ENCODE measurements at places on chromosomes 3 and 15. TPM values are rescaled to one million over a fixed set of nuclear protein-coding genes. Genes with fewer than 3 reads are reported as not detected.

DNA sequence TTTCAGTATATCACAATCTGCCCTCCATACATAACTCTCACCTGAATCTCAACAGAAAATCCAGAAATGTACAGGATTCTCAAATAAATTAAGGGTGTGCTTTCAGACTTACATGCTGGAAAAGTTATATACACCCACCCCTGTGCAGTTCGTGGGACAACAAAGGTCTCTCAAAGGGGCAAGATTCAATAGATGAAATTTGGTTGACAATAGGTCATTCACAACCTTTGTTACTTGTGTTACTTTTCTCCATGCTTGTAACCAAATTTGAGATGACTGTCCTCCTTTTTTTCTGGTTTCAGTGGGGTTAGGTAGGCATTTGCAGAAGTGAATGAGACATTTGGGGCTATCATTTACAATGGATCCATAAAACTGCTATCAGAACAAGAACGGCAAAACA lies 72.7 kb downstream of the SETMAR start:
- H3K27ac ChIP-seq: no peak overlapping the region
- H3K27me3 ChIP-seq: no peaks in the 10 kb centered on the region
- H3K4me3 ChIP-seq: no peak overlapping the region
- DNase-seq: no peak
- H3K4me1 ChIP-seq: no peaks in the 10 kb centered on the region

DNA sequence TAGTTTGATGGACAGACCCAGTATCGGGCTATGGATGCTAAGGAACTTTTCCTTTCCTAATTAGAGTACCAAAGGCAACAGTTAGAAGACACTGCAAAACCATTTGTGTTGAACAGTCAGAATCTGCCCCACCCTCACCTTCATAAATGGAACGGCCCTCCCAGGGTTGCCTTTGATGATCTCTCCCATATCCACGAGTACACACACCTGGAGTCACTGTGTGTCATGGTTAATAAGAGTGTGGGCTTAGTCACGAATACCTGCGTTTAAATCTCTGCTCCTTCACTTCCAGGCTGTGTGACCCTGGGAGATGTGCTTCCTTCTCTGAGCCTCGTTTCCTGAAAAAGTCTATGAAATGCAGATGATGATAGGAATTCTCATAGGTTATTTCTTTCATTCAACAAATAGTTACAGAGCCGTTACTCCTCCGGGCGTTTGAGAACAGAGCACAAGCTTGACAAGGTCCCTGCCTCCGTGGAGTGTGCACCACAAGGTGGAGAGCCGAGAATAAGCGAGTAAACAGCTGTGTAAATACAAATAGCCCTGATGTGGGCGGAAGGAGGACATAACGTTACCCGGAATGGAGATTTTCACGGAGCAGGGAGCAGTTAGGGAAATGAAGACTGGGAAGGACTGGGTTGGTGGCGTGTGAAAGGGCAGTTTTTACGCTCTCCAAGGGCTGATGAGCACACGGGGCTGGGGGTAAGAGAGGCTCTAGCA lies 6.7 kb downstream of the SLC51A start:
- H3K27me3 ChIP-seq: no peaks in the 10 kb centered on the region
- H3K4me1 ChIP-seq: peaks cover 23% of the 10 kb centered on the region
- DNase-seq: peak; percentile 68
- H3K27ac ChIP-seq: no peak overlapping the region
- H3K4me3 ChIP-seq: no peak overlapping the region
- H3K36me3 ChIP-seq: no peaks in the 10 kb centered on the region

The ESYT3 gene
- 1.6 TPM for total RNA-seq

The CCR3 gene
- total RNA-seq: not detected

GRCh38 chr3:169556349-169556870 lies 107.1 kb downstream of the MECOM start:
- H3K4me3 ChIP-seq: no peak overlapping the region
- H3K36me3 ChIP-seq: no peaks in the 10 kb centered on the region
- H3K27ac ChIP-seq: no peak overlapping the region
- H3K27me3 ChIP-seq: no peaks in the 10 kb centered on the region

GRCh38 chr3:104785947-104786346 lies 580.8 kb upstream of the ALCAM start:
- no peaks in the 10 kb centered on the region for H3K27me3 ChIP-seq
- H3K27ac ChIP-seq: no peak overlapping the region
- DNase-seq: no peak
- H3K4me1 ChIP-seq: no peaks in the 10 kb centered on the region

DNA sequence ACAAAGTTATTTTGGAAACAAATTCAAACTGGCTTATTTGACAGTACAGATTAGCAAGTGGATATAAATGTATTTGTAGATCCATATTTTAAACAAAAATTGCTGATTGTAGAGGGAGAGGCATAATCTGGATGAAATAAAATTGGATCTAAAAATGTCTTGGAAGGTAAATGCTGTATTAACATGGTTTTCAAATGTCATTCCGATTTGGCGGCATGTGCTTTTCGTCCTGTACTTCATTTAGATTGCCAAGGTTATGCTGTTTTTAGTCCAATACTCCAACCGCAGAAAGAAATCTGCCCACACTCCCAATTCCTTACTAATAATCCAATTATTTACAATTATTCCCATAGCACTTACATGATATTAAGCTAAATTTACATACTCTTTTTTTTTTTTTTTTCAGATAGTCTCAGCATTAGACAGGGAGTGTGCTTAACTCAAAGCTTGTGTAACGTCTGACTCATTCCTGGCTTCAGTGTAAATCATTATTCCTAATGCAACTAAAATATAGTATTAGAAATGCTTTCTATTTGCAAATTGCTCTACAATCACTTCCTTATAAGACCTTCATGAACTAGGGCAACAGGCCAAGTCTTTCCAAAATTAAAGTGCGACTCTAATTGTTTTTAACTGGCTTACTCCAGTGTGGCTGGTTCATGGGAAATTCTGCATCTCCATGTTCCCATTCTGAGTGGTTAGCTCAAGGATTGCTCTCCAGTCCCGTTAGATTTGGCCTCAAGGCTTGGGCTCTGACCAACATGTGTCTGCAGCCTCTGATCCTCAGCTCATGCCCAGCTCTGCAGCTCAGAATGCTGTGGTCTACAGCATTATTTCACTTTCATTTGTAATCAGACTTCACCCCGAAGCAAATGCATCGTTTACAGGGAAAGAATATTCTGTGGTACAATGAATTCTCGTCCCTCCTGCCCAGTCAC lies 103.9 kb downstream of the FBN1 start:
- no peak overlapping the region for H3K27ac ChIP-seq
- DNase-seq: peak; percentile 32
- no peaks in the 10 kb centered on the region for H3K27me3 ChIP-seq

DNA sequence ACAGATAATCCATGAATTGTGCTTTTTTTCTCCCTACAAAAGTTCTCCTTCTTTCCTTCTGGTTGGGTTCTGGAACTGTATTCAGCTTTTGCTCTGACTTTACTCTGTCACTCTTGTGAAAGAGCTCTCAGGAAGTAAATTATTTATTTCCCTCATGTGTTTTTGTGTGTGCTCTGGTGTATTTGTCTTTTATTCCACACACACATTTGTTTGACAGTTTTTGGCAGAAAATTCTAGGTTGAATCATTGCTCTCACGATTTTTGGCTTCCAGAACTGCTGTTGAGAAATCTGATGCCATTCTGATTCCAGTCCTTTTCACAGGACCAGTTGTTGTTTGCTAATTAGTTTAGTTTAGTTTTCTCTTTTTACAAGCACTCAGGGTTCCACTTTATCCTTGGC lies 172.8 kb downstream of the PLCH1 start:
- H3K36me3 ChIP-seq: no peaks in the 10 kb centered on the region
- H3K27ac ChIP-seq: no peak overlapping the region
- H3K4me1 ChIP-seq: no peaks in the 10 kb centered on the region
- no peak overlapping the region for H3K4me3 ChIP-seq
- H3K27me3 ChIP-seq: no peaks in the 10 kb centered on the region

DNA sequence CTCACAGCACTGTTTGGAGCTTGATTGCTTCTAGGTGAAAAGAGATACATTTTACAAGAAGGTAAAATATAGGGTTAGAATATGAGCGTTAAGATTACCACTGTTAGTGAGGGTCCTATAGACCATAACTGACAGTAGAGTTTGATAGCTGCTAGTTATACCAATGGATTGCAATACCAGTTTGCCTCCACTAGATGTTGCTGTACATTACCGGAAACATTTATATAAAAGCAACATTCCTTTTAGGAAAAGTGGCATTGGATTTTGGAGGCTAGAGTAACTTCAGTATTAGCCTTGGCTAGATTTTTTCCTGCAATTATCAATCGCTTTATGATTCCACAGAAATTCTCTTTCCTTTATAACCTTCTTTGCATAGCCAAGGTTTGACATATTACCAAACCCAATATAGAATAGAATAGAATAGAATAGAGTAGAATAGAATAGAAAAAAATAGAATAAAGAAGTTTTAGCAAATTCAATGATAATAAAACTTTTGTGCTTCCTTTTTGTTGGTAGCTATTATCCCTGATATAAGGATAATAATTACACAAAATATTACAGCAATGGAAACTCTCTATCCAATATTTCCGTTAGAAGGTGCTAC lies 1093.6 kb upstream of the ALCAM start:
- peaks cover 15% of the 10 kb centered on the region for H3K36me3 ChIP-seq
- no peak overlapping the region for H3K4me3 ChIP-seq

The CATSPER2 gene
- 4.0 TPM for total RNA-seq

The EFCC1 gene
- not detected for total RNA-seq

GRCh38 chr3:168095611-168096209 lies at the start of gene GOLIM4:
GOLIM4 (minus strand) TSS chr3:168095924; CDS start chr3:168095285, 639 bp downstream.
- peak within 1 kb of the TSS; percentile 89 for H3K4me3 ChIP-seq
- peak; percentile 97 for DNase-seq
- peak within 1 kb of the TSS; percentile 82 for H3K27ac ChIP-seq
- no peaks in the 10 kb centered on the region for H3K27me3 ChIP-seq
- H3K4me1 ChIP-seq: peaks cover 35% of the 10 kb centered on the region
- H3K36me3 ChIP-seq: no peaks in the 10 kb centered on the region

The GAP43 gene
- total RNA-seq: not detected

- H3K27ac ChIP-seq: no peak overlapping the region
- no peaks in the 10 kb centered on the region for H3K27me3 ChIP-seq
- no peaks in the 10 kb centered on the region for H3K4me1 ChIP-seq
- DNase-seq: no peak
- H3K4me3 ChIP-seq: no peak overlapping the region
- H3K36me3 ChIP-seq: no peaks in the 10 kb centered on the region
Observed at GRCh38 chr3:126498929-126499328, 18.6 kb downstream of the UROC1 start.

The TMEM44 gene
- 16.6 TPM for total RNA-seq

- H3K27ac ChIP-seq: no peak overlapping the region
- no peak overlapping the region for H3K4me3 ChIP-seq
- H3K36me3 ChIP-seq: no peaks in the 10 kb centered on the region
Observed at GRCh38 chr3:160163229-160163878, 61.9 kb upstream of the C3orf80 start.

GRCh38 chr3:51384055-51384725 lies 901 bp upstream of the MANF start:
- H3K36me3 ChIP-seq: peaks cover 23% of the 10 kb centered on the region
- DNase-seq: peak; percentile 22
- peaks cover 36% of the 10 kb centered on the region for H3K4me1 ChIP-seq
- no peaks in the 10 kb centered on the region for H3K27me3 ChIP-seq
- peak overlapping the region; percentile 79 for H3K27ac ChIP-seq

GRCh38 chr15:52709187-52709981 lies 30.2 kb upstream of the ATOSA start:
- no peak overlapping the region for H3K4me3 ChIP-seq
- H3K27ac ChIP-seq: no peak overlapping the region
- H3K36me3 ChIP-seq: no peaks in the 10 kb centered on the region
- H3K27me3 ChIP-seq: no peaks in the 10 kb centered on the region

- H3K4me1 ChIP-seq: peaks cover 23% of the 10 kb centered on the region
- H3K36me3 ChIP-seq: no peaks in the 10 kb centered on the region
- H3K27me3 ChIP-seq: no peaks in the 10 kb centered on the region
- peak overlapping the region; percentile 40 for H3K4me3 ChIP-seq
Observed at GRCh38 chr15:84992157-84992944, 10.7 kb downstream of the PDE8A start.

- H3K4me3 ChIP-seq: no peak overlapping the region
- peaks cover 4% of the 10 kb centered on the region for H3K36me3 ChIP-seq
- no peak overlapping the region for H3K27ac ChIP-seq
Observed at GRCh38 chr3:48835650-48836366, 11.9 kb downstream of the PRKAR2A start.

The GP9 gene
- total RNA-seq: not detected

- no peaks in the 10 kb centered on the region for H3K4me1 ChIP-seq
- no peak overlapping the region for H3K27ac ChIP-seq
- H3K4me3 ChIP-seq: no peak overlapping the region
- no peaks in the 10 kb centered on the region for H3K27me3 ChIP-seq
Observed at GRCh38 chr3:128572644-128573105, 77.9 kb downstream of the RPN1 start.

The CPA3 gene
- not detected for total RNA-seq

The HEXA gene
- total RNA-seq: not detected

DNA sequence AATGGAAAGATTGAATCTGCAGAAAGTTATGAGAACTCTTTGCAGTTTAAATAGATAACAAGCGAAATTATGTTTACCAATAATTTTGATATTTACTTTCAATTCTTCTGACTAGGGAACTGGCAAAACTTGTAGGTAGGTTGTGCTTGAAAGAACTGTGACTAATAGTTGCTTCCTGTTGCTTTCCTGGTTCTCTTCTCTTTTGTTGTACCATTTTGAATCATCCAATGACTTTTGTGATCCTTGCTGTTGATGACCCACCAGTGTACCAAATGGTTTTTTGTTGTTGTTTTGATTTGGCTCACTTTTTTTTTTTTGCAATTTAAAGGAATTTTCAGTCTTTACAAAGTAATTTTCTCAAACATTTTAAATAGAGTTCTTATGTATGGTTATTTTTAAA lies 64.9 kb upstream of the DCBLD2 start:
- H3K27ac ChIP-seq: peak overlapping the region; percentile 98
- H3K4me3 ChIP-seq: no peak overlapping the region
- no peaks in the 10 kb centered on the region for H3K27me3 ChIP-seq
- peak; percentile 31 for DNase-seq
- 0 out of 2 replicates have a peak, but pooled peaks cover 3% of the 10 kb centered on the region for H3K36me3 ChIP-seq
- H3K4me1 ChIP-seq: peaks cover 80% of the 10 kb centered on the region

- no peaks in the 10 kb centered on the region for H3K36me3 ChIP-seq
- no peaks in the 10 kb centered on the region for H3K27me3 ChIP-seq
- peak overlapping the region; percentile 23 for H3K4me3 ChIP-seq
- DNase-seq: peak; percentile 71
Observed at GRCh38 chr3:102180280-102180931, 254.4 kb upstream of the ZPLD1 start.

DNA sequence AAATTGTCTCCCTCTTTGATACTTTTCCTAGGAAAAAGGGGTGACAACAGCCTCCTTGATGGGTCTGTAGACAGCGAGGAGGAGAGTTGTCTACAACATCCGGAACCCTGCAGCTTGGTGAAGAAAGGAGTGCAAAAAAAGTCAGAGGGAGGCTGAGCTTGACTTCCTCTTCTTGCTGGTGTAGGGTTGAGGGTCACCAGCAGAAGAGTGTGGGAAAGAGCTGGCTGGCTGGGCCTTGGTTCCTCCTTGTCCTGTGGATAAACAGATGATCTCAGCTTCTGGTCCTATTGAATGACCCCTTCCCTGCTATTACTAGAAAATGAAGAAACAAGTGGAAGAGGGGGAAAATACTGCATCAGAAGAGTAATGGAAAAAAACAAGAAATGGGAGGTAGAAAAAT lies 20.4 kb downstream of the SLC7A14 start:
- H3K27ac ChIP-seq: no peak overlapping the region
- H3K4me1 ChIP-seq: no peaks in the 10 kb centered on the region
- no peak overlapping the region for H3K4me3 ChIP-seq
- H3K36me3 ChIP-seq: no peaks in the 10 kb centered on the region
- no peaks in the 10 kb centered on the region for H3K27me3 ChIP-seq

GRCh38 chr15:69919816-69920215 lies 177.9 kb downstream of the TLE3 start:
- no peak overlapping the region for H3K4me3 ChIP-seq
- H3K36me3 ChIP-seq: no peaks in the 10 kb centered on the region
- H3K27me3 ChIP-seq: peaks cover 24% of the 10 kb centered on the region
- no peaks in the 10 kb centered on the region for H3K4me1 ChIP-seq
- no peak for DNase-seq
- H3K27ac ChIP-seq: no peak overlapping the region
